ENCODE measurements at places on chromosomes 12 and 14.
A peak's percentile ranks its signal among the peaks of the same experiment; 100 is the strongest.

DNA sequence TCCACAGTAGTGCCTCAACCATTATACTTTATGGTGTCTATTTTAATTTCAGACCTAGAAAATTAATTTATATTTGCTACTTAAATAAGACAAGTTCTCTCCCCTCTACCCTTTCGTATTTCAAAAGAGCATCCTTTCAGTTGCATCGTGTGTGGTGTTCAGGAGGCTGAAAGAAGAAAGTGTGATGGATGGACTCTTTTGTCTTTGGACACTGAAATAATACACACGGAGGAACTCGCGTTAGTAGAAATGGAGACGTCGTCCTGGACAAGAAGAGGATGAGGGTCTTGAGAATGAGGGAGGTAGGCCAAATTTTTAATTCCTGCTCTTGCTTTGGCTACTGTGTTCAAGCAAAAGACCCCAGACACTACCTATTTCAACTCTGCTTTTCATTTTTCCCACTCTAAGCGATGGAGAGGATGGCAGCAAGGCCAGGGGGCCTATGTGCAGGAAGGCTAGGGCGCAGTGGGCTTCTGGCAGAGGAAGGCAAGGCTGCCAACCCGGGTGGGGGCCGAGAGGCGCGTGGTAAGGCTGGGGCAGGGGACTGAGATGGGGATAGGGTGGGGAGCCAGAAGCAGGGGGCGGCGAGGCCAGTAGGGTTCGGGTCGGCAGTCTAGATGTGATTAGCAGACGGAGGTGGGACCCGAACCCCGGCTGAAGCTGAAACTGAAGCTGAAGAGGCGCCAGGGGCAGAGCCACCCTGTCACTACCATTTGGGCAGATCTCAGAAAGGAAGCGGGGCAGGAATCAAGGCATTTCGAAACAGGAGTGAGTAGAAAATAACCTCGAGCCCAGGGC is 722 bp downstream of the TMED8 start:
- no peak for DNase-seq

- no peak for DNase-seq
These were observed 28.7 kb downstream of the BMAL2 start for GRCh38 chr12:27361372-27361771.

DNA sequence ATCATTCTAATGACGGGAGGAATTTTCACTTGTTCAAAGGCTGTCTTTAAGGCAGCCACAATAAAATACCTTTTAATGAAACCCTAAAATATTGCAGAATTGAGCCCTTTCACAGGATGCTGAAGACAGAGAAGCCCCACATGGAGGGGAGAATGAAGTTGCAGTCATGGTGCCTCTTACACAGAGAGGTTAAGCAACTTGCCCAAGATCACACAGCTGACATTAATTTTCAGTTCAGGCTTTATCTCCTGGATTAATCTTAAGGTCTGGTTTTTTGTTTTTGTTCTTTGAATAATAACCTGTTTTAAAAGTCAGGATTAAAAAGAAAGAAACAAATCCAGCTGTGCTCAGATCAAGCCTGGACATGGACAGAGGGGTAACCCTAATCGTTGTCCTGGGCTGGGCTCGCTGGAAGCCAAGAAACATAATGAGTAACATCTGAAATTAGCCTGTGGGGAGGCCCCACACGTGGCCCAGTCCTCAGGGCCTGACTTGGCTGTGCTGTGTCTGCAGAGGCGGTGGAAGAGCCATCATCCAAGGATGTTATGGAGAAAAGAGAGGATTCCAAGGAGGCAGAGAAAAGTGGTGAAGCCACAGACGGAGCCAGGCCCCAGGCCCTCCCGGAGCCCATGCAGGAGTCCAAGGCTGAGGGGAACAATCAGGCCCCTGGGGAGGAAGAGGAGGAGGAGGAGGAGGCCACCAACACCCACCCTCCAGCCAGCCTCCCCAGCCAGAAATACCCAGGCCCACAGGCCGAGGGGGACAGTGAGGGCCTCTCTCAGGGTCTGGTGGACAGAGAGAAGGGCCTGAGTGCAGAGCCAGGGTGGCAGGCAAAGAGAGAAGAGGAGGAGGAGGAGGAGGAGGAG is 8.0 kb downstream of the CHGA start:
- DNase-seq, result no peak

- DNase-seq, result no peak
These were observed 27.1 kb downstream of the ATP6V1D start for GRCh38 chr14:67332468-67332867.

DNA sequence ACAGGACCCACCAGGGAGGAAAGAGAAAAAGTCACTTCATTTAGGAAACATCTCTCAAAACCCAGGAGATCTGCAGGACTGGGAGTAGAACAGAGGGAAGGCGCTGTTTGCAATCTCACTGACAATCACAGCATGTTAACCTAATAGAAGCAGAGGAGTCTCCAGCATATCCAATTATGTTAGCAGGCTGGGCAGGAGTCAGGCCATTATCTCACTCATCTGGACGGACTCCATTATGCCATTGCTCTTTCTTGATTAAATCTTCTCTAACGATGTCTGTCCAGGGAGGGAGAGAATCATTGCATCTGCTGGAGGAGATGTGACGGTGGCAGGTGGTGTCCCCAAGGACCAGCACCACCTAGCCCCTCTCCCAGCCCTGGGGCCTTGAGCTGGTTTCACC is 203.8 kb upstream of the SFSWAP start:
- DNase-seq, result no peak

GRCh38 chr12:5473076-5473782 is 41.3 kb downstream of the NTF3 start:
- no peak for DNase-seq

DNA sequence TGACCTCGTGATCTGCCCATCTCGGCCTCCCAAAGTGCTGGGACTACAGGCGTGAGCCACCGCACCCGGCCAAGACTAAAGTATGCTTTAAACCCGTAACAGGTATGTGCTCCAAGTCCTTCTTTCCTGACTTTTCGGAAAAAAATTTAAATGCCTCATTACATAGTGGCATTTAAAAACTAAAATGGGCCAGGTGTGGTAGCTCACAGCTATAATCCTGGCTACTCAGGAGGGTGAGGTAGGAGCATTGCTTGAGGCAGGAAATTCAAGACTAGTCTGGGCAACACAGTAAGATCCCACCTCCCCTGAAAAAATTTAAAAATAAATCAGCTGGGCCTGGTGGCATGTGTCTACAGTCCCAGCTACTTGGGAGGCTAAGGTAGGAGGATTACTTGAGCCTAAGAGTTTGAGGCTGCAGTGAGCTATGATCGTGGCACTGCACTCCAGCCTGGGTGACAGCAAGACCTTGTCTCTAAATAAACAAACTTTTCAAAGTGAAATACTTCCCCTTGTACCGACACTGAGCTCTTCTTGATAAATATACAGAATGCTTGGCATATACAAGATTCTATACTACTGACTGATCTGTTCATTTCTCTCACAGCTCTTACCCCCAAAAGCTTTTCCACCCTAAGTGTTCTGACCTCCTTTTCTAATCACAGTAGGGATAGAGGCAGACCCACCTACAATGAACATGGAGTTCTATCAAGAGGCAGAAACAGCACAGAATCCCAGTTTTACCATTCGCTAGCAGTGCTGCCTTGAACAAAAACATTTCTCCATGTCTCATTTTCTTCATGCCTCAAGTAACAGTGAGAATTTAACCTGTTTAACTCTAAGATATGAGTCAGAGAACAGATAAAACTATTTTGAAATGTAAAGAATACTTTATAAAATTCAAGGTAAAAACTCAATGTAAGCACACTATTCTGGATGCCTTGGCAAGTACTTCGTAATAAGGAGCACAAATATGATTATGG is 7.9 kb downstream of the PPP4R3A start:
- no peak for DNase-seq

DNA sequence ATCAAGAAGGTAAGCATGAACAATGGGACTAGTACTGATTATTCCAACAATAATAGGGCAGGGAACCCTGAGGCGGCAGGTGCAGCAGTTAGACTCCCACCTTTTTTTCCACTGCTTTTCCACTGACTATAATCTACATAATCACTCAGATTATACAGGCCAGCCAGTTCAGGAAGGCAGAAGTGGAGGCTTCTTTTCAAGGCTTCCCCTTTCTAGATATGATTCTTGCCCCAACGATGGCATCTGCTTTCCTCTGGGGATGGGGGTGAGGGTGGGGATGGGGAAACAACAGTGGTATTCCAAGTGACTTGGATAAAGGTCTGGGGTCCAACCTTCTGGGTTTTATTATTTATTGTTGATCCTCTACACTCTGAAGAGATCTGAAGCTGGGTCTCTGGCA is 331 bp downstream of the NCKAP1L start:
- DNase-seq, result no peak

- no peak for DNase-seq
These were observed 183.1 kb downstream of the PHLDA1 start for GRCh38 chr12:75848431-75848925.

DNA sequence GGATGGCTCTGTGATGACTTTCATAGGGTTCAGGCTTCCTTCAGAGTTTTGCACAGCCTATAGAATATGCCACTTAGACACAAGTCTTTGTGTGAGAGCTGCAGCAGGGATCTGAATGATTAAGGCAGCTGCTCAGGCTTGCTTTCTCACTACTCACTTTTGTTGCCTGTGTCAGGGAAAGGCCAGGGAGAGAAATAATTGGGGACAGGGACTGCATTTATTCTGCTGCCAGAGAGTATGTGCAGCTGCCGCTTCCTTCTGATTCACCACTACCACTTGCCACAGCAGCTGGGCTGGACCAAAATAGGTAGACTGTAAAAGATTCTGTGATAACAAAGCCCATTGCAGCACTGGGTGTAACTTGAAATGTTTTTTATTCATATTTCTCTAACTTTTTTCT is 49.7 kb downstream of the TRMT5 start:
- peak; percentile 90 for DNase-seq

DNA sequence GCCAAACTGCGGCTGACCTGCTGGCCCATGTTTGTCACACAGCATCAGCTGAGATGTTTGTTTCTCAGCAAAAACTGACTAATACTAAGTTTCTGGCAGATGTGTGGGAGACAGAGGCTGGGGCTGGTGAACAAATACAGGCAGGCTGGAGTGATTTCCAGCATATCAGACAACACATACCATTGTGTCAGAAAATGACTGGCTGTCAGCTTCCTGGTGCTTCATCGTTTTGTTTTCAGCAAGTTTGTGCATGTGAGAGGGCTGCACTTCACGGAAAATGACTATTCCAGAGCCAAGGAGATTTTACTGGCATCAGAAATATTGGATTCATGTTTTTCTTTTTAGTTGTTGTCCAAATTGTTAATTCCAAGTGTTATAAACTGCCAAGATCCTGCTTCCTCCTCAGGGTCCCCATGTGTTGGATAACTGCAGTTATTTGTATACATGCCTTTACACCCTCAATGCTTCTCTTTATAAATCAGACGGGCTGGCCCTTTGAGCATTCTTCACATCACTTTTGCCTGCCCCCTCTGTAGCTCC is 145.7 kb downstream of the GALC start:
- DNase-seq, result no peak

- no peak for DNase-seq
These were observed 100.2 kb downstream of the B4GALNT3 start for GRCh38 chr12:559906-560455.

GRCh38 chr14:64772397-64772950 is 68.2 kb downstream of the PLEKHG3 start:
- DNase-seq, result no peak

DNA sequence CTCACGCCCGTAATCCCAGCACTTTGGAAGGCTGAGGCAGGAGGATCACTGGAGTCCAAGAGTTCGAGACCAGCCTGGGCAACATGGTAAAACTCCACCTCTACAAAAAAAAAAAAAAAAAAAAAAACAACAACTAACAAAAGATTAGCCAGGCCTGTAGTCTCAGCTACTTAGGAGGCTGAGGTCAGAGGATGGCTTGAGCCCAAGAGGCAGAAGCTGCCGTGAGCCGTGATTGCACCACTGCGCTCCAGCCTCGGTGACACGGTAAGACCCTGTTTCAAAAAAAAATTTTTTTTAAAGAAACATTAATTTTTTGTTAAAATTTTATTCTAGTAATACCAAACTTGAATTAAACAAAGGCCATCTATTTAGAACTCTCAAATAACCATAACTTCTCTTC is 77.8 kb downstream of the PPP2R5E start:
- no peak for DNase-seq

- DNase-seq, result no peak
These were observed 128.0 kb upstream of the EEA1 start for GRCh38 chr12:93056971-93057535.

GRCh38 chr14:33811721-33812120 is 139.2 kb downstream of the EGLN3 start:
- no peak for DNase-seq

GRCh38 chr12:123041042-123041531 is 60.6 kb downstream of the ARL6IP4 start:
- peak; percentile 19 for DNase-seq

GRCh38 chr12:89225808-89226411 is 126.4 kb downstream of the DUSP6 start:
- DNase-seq, result no peak

- no peak for DNase-seq
These were observed 17.0 kb downstream of the C12orf75 start for GRCh38 chr12:105347499-105347898.

DNA sequence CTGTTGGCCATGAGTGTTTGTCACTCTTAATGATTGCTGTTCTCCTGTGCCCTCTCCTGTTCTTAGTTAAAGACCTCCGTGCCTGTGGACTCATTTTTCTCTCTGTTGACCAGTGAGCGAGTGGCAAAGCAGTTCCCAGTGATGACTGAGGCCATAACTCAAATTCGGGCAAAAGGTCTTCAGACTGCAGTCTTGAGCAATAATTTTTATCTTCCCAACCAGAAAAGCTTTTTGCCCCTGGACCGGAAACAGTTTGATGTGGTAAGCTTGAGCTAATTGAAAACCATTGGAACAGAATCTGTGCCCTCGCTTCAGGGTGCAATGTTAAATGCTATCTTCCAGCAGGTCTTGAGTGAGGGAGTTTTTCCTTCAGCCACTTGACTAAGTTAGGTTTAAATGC is 19.8 kb downstream of the ACAD10 start:
- DNase-seq, result no peak

- no peak for DNase-seq
These were observed 188.9 kb downstream of the TMX1 start for GRCh38 chr14:51428981-51429380.

DNA sequence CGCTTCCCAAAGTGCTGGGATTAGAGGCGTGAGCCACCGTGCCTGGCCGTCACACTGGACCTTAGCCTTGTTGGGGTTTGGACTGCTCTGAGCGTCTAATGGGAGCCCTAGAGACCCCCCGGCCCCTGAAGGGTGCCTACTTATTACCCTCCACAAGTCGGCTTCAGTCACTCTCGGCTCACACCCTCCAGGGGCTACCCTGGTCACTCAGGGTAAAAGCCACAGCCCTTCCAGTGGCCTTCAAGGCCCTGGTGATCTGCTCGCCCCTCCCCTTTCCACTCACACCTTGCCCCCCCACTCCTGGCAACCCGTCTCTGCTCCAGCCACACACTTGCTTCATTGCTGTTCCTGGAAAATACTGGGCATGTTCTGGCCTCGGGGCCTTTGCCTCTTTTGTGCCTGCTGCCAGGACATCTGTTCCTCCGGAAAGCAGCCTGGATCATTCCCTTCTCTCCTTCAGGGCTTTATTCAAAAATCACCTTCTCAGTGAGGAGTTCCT is 3.6 kb upstream of the MORN3 start:
- DNase-seq, result no peak

GRCh38 chr14:79698298-79698711 is 513.0 kb downstream of the DIO2 start:
- no peak for DNase-seq

GRCh38 chr14:105069522-105069870 is 4.3 kb upstream of the GPR132 start:
- DNase-seq, result no peak
